ENCODE measurements at places on chromosomes 7 and 10.

- DNase-seq, result no peak
Observed at GRCh38 chr7:1807821-1808600, 137.9 kb downstream of the ELFN1 start.

GRCh38 chr7:129386506-129386905 is 47.7 kb upstream of the STRIP2 start:
- DNase-seq, result no peak

GRCh38 chr7:103077318-103077717 is 2.4 kb downstream of the ARMC10 start:
- no peak for DNase-seq

- no peak for DNase-seq
Observed at GRCh38 chr10:16509996-16510395, 11.7 kb downstream of the C1QL3 start.
